ENCODE measurements at places on chromosomes 1 and 21.

GRCh38 chr1:222339376-222339947 is 208.4 kb downstream of the HHIPL2 start:
- DNase-seq: no peak

DNA sequence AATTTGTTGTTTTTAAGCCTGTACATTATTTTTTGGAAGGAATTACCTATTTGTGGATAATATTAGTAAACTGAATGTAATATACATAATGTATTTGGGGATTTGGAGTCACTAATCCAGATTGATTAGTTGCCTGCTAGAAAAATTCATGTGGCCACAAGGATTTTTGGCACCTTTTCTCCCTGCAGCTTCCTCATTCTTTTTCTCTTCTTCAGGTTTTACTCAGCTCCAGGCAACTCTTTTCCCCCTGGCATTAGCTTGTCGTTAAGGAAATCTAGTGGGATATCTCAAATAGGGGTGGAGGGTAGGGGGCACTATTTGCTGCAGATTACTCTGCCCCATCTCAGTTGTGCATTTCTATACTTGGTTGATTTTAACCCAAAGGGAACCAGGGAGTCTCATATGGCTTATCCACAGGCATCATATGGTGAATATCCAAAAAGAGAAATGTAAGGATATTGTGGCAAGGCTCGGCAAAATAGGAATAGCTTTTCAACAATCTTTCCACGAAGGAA is 203.1 kb downstream of the NFIA start:
- no peak for DNase-seq

GRCh38 chr1:204466416-204467405 is 27.9 kb downstream of the PIK3C2B start:
- no peak for DNase-seq

GRCh38 chr1:30737357-30738039 is 14.1 kb upstream of the MATN1 start:
- no peak for DNase-seq

DNA sequence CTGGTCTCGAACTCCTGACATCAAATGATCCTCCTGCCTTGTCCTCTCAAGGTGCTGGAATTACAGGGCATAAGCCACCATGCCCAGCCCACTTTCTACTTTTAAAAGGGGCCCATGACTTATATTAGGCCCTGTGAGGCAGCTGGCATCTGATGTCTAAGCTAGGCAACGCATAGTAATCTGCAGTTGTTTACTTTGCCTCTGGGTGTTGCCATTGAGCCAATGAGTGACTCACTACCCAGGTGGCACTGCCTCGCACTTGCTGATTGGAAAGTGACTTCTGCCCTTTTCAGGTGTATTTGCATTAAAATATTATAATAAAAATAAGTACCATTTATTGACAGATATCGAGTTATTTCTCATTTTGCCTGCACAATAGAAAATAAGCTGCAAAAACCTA is 84.9 kb downstream of the KIF14 start:
- peak; percentile 38 for DNase-seq

GRCh38 chr1:76770979-76771378 is 96.3 kb upstream of the ST6GALNAC5 start:
- DNase-seq: no peak

GRCh38 chr1:205118752-205119151 is 3.0 kb downstream of the RBBP5 start:
- no peak for DNase-seq

- no peak for DNase-seq
These were observed 52.3 kb upstream of the RAP1GAP start for GRCh38 chr1:21721295-21721985.

GRCh38 chr1:154628121-154628405 is 20.1 kb upstream of the ADAR start:
- DNase-seq: no peak

- no peak for DNase-seq
These were observed 992.7 kb downstream of the TTLL7 start for GRCh38 chr1:83006271-83006670.

DNA sequence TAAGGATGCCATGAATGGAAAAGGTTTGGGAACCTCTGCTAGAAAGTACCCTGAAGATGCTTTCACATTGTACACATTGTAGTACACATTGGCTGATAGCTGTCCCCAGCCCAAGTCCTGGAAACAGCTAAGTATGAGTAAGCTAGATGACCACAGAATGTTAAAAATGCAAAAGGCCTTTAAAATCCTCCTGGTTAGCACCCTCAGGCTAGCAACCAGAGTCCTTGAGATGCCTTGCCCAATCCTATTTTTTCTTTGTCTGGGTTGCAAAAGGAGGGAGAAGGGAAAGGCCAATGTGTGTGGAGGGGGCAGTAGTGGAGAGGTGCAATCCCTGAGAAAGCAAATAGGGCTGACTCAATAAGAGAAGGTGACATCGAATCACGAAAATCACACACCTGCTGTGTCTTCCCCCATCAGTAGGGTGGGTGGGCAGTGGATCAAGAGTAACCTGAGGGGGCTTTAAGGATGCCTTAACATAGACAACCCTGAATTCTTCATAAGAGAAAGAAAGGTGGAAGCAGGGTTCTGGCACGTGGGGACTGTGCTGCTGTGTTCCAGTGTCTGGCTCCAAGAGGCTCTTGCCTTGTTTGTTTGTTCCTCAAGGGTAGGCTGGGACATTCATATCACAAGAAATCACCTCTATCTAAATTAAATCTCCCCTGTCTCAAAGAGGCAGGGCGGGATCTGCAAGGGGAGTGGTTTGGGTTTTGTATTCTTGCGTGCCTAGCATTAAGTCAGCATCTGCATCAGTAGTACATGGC is 266.2 kb upstream of the PLXNA2 start:
- DNase-seq: no peak
